Posterior vena cava (tissue), 2 donors: ENCODE measurements at places on chromosomes 2 and 18. TPM values are rescaled to one million over a fixed set of nuclear protein-coding genes. Genes with fewer than 3 reads are reported as not detected.

- no peak for DNase-seq
Measured at GRCh38 chr2:33246432-33246831, 230.0 kb upstream of the RASGRP3 start.

- no peak for DNase-seq
Measured at GRCh38 chr2:177754492-177754873, 318.1 kb downstream of the PDE11A start.

DNA sequence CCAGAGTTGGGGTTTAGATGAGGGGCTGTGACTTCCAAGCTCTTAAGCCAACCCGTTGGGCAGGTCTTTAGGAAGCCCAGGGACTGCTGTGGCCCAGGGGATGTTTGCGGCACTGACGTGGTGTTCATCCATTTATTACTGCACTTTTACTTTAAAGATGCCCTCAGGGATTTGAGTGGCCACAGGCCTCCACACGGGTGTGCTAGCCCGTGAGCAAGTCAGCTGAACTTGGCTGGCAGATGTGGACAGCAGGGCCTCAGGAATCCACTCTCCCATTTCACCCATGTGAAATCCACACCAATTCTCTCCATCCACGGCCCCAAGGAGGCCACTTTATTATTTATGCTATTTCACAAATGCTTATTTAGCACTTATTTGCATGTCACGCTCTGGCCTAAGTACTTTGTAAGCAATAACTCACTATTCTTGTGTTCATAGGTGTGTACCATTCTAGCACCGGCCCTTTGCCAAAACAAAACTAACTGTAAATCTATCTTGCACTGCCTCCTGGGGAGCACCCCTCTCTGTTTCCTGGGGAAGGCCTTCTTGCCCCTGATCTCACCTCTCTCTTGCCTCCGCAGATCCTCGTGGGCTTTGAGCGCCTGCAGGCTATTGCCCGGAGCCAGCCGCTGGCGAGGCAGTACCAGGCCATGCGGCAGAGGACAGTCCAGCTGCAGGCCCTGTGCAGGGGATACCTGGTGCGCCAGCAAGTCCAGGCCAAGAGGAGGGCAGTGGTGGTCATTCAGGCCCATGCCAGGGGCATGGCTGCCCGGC is 39.1 kb upstream of the GPR17 start:
- peak; percentile 36 for DNase-seq

The ASB18 gene
- total RNA-seq, result not detected

The BOLA3 gene
- total RNA-seq, result 29.5 TPM

The TANC1 gene
- 44.5 TPM for total RNA-seq

The SCN3A gene
- 5.1 TPM for total RNA-seq

- no peak for DNase-seq
Measured at GRCh38 chr2:164717000-164717803, 95.9 kb upstream of the GRB14 start.

DNA sequence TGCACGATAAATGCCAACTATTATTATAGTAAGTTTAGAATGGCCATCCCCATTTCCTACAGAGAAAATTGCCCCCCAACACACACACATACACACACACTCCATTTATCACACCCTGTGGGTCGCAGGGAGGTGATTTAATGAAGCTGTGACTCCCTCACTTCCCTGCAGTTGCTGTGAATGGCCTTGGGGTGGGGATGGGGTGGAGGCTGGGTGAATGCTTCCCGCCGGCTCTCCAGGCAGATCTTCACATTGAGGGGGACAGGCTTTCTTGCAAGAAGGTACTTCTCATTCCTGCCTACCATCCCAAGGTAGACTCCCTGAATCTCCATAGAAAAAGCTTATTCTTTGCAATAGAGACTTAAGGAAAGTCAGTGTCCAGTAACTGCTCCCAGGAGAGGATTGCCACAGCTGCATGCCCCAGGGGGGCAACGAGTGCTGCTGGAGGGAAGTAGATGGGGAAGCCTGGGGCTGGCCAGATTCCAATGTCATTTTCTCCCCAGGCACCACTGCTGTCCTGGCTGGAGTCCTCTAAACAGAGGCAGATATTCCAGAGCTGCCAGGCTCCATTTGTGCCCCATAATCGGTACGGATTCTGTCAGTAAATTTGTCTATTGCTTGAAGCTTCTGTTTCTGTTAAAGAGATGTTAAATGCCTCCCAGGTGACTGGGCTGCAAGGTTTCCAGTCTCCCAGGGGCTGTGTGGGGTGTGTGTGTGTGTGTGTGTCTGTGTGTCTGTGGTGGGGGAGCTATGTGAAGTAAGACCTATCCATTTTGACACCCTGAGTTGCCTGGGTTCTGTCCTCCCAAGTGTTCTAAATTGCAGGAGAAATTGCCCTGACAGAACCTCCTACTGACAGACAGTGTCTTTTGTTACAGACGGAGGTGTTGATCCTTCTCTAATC is 265.5 kb downstream of the SRBD1 start:
- no peak for DNase-seq

DNA sequence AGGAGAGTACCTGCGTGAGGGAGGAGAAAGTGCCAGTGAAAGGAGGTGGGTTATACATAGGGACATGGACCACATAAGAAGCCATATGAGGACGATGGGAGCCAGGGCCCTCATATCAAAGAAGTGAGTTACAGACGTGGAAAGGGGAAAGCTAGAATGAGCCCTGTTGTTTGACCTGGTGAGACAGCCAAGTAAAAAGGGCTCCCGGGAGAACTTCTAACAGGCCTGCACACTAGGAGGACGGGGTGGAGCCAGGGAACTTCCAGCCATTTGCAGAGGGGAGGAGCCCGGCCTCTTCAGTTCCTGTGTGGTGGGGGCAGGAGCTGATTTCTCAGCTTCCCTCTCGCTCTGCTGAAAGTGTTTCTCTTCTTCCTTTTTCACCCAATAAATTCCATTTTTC is 84.1 kb upstream of the SLC66A3 start:
- DNase-seq, result peak; percentile 47

GRCh38 chr2:15293262-15293937 is 267.7 kb downstream of the NBAS start:
- no peak for DNase-seq

The VIL1 gene
- total RNA-seq, result not detected

The ZSCAN30 gene
- 14.9 TPM for total RNA-seq

DNA sequence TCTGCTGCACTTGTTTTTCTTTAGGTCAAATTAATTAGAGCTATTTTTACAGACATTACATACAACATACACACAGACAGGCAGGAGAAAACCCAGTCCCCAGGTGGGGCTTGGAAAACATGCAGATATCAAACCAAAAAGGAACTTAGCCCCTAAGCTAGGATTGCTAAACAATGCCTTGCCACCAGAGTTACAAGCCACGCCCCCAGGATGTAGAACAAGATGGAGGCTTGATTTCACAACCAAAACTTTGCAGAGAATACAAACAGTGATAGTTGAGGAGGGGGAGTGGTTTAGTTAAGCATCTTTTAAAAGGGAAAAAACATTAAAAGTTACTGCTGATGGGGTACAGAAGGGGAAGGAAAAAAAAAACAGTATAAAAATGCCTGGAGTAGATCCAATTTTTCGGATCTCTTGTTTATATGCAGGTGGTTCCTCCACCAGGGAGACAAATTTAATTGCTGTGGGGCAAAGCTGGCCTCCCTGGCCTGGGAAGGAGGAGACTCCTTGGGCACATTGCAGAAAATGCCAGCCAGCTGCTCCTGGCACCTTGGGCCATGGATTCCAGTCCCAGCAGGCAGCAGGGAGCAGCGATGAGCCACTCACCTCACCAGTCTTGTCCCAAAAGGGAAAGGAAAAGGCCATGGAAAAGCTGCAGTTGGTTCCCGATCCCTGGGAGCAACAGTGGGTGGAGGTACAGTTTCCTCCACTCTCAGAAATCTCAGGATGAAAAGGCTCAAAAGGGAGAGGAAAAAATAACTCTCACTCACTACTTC is 348.4 kb upstream of the REG3G start:
- no peak for DNase-seq

- no peak for DNase-seq
Measured at GRCh38 chr18:67417864-67418523, 98.5 kb downstream of the DSEL start.

The CLHC1 gene
- 7.1 TPM for total RNA-seq

GRCh38 chr18:41462946-41463345 is 492.1 kb upstream of the PIK3C3 start:
- DNase-seq, result no peak

The UGT1A8 gene
- not detected for total RNA-seq

DNA sequence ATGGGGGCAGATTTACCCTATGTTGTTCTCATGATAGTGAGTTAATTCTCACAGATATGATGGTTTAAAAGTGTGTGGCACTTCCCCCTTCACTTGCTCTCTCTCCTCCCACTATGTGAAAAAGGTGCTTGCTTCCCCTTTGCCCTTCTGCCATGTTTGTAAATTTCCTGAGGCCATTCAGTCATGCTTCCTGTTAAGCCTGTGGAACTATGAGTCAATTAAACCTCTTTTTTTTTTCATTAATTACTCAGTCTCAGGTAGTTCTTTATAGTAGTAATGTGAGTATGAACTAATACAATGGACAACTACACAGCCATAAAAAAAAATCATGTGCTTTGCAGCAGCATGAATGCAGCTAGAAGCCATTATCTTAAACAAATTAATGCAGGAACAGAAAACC is 118.5 kb downstream of the CALCRL start:
- no peak for DNase-seq

The C1QL2 gene
- not detected for total RNA-seq

The TLX2 gene
- total RNA-seq, result not detected

DNA sequence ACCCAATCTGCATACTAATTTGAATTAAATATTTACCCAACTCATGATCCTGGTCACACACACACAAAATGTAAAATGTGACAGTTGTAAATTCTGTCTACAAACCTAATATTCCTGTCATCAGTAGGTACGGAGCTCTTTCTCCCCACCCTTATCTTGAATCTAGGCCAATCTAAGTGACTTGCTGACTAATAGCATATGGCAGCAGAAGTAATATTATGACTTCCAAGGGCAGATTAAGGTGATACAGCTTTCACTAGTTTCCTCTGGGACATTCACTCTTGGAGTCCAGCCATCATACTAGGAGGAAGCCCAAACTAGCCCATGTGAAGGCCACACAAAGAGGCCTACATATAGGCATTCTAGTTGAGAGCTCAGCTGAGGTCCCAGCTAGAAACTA is 89.4 kb downstream of the TMEM131 start:
- DNase-seq, result no peak

GRCh38 chr2:230326453-230327417 is at the start of gene SP140L:
TSS of gene SP140L (plus strand) at chr2:230327193. CDS start at chr2:230327270, 77 bp downstream.
- peak; percentile 94 for DNase-seq

DNA sequence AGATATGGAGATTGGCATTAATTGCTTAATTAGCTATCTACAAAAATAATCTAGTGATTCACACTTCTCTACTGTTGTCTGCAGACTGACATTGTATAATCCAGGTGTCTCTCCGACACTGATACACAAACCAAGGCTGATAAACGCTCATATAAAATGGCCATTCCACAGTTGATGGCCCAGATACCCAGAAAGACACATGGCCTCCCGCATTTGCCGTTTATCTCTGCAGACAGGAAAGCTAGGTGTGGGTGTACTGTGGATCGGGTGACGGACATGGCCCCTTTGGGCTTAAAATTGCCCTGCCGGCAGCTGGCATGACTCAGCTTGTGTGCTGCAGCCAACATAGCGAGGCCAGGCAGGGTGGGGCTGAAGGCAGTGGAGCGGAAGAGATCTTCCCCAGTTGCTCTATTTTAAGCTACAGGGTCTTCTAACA is 18.5 kb downstream of the PMAIP1 start:
- no peak for DNase-seq

DNA sequence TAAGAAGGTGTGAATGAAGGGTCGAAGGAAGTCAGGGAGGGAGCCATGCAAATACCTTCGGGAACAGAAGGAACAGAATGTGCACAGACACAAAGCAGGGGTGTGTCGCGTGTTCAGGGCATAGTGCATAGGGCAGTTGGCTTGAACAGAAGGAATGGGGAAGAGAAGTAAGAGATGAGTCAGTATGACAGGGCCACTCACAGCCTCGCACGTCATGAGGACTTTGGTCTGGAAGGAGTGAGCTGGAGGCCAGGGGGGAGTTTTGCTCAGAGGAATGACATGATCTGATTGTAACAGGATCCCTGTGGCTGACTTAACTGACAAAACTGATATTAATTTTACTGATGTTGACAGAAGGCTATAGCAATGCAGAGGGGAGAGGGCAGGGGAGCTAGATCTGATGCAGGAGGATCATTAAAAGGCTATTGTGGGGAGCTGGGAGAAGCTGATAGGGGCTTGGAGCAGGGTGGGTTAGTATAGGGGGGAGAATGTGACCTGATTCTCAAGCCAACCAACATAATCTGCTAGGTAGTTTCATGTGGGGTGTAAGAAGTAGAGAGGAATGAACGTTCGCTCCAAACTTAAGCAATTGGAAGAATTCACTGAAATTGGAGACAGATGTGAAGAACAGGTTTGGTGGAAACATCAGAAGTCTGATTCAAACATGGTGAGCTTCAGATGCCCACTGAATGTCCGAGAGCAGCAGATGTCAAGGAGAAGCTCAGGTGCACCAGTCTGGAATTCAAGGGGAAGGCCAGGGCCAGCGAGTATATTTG is 60.4 kb upstream of the COPS8 start:
- DNase-seq, result no peak

The STRN gene
- 23.1 TPM for total RNA-seq

The TANK gene
- 55.3 TPM for total RNA-seq

DNA sequence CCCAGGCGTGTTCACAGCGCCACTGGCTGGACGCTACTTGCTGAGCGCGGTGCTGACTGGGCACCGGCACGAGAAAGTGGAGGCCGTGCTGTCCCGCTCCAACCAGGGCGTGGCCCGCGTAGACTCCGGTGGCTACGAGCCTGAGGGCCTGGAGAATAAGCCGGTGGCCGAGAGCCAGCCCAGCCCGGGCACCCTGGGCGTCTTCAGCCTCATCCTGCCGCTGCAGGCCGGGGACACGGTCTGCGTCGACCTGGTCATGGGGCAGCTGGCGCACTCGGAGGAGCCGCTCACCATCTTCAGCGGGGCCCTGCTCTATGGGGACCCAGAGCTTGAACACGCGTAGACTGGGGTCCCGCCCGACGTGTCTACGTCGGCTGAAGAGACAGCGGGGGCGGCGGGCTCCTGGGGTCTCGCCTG is 891 bp upstream of the KHK start:
- peak; percentile 94 for DNase-seq

DNA sequence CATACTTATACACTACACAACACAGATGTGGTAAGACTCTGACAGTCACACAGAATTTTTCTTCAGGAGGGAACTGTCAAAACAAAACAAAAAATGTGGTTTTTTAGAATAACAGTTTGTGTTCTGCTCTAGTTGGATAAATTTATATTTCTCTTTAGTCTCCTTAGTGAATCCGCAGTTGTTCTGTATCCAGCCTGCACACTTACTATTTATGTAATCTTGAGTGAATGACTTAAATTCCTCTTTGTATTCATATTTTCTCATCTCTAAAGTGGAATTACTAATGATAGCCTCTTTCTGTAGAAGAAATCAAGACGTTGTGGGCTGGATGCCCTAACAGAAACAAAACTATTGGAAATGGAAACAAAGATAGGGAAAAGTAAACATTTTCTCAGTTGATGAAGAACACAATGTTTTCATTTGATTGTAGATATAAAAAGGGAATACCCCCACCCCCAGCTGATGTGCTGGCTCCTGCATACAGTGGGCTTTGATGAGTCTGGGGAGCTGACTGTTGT is 375.2 kb downstream of the TRIB2 start:
- DNase-seq, result no peak

The CCDC85A gene
- 2.8 TPM for total RNA-seq

- DNase-seq, result no peak
Measured at GRCh38 chr2:217900010-217900779, 102.6 kb downstream of the TNS1 start.

The CPO gene
- total RNA-seq, result 0.24 TPM
